Anterior cingulate cortex (tissue), 58 donors: ENCODE measurements at places on chromosomes 12 and 14.

DNA sequence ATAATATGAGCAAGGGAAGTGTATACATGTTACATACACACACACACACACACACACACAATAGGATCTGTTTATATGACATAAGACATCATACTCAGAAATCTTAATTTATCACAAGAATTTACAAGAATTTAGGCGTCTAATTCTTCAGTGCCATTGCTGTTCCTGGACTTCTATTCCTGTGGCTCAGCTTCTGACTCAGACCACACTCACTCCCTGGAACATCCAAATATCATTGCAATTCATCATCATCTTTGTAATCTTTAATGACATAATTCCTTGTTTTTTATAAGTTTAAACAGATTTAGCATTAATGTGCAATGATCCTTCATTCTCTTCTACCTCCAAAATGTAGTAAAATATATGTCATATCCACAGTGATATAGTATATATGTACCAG lies 544.2 kb downstream of the FOXG1 start:
- DNase-seq: no peak

- no peak for DNase-seq
Measured at GRCh38 chr12:12927211-12928079, 24.5 kb downstream of the GPRC5D start.

DNA sequence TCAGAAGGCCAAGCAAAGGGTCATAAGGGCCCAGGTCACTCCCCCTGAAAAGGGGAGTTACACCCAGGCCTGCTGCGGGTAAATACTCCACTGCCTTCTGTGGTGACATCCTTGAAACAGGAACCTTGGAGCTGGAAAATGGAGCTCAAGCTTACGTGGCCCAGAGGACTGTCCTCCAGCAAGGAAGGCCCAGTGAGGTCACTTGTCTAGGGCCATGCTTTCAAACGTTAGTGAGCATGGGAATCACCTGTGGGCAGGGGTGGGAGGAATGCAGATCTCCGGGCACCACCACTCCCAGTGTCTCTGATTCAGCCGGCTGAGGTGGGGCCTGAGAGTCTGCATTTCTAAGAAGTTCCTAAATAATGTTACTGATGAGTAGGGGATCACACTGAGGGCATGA lies 140.5 kb upstream of the CCND2 start:
- no peak for DNase-seq

GRCh38 chr12:123934829-123935228 lies 37.8 kb downstream of the CCDC92 start:
- no peak for DNase-seq

GRCh38 chr14:67493092-67493717 lies 4.7 kb upstream of the TMEM229B start:
- DNase-seq: no peak

- peak; percentile 80 for DNase-seq
Measured at GRCh38 chr14:32826404-32827082, 112.1 kb upstream of the NPAS3 start.
